Activated T-helper 1 cell treated with anti-CD3 and anti-CD28 coated beads, Interleukin-12 subunit alpha, Interleukin-12 subunit beta, Interleukin-2, Interleukin-4 antibody, amounts not matched to agents 30 ng/mL and 10 ng/mL and 1 ng/mL, durations not matched to agents 14 hours and 24 hours and 36 hours (primary cell): ENCODE measurements at places on chromosomes 1 and 21. TPM values are rescaled to one million over a fixed set of nuclear protein-coding genes. Genes with fewer than 3 reads are reported as not detected.

ASCL5 gene
- not detected in 2 replicates for total RNA-seq

AMY1B gene
- total RNA-seq, result not detected in 2 replicates

MANEAL gene
- total RNA-seq, result 3.6 and 4.0 TPM in 2 replicates

PDZK1 gene
- total RNA-seq, result 0.18 TPM in 1 of 2 replicates, not detected in the other

GRCh38 chr1:218693599-218693998 is 348.5 kb downstream of the TGFB2 start:
- DNase-seq, result no peak

DNA sequence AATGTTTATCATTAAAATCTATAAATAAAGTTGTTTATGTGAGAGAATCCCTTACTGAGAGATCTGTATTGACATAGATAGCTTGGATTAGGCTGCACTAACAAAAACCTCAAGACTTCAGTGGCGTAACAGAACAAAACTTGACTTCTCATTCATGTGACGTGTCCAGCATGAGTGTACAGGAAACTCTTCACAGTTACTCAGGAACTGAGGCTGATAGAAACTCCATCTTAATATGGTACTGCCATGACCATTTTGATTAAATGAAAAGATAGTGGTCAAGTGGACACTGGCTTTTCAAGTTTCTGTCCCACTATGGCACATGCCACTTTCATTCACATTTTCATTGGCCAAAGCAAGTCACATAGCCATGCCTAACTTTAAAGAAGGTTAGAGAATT is 3.7 kb downstream of the ST3GAL3 start:
- no peak for DNase-seq

DNA sequence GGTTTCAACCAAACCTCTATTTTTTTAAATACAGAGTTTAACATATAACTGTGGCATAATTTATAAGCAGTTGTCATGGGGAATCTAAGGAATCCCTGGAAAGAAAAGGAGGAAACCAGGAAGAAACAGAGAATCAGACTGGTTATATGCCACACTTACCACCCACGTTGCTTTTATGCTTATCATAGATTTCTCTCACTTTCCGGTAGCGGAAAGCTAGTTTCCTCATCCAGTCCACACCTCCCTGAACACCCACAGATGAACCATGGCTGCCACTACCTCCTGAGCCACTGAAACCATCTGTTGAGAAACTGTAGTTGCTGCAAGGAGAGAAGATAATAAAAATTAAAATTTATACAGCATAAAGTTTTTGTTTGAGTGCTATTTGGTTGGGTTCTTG is 33.5 kb downstream of the XKR8 start:
- DNase-seq, result no peak

- DNase-seq, result no peak
Measured at GRCh38 chr1:28031173-28031572, 57.2 kb downstream of the EYA3 start.

- no peak for DNase-seq
Measured at GRCh38 chr1:42114229-42114628, 39.0 kb upstream of the GUCA2B start.

DNA sequence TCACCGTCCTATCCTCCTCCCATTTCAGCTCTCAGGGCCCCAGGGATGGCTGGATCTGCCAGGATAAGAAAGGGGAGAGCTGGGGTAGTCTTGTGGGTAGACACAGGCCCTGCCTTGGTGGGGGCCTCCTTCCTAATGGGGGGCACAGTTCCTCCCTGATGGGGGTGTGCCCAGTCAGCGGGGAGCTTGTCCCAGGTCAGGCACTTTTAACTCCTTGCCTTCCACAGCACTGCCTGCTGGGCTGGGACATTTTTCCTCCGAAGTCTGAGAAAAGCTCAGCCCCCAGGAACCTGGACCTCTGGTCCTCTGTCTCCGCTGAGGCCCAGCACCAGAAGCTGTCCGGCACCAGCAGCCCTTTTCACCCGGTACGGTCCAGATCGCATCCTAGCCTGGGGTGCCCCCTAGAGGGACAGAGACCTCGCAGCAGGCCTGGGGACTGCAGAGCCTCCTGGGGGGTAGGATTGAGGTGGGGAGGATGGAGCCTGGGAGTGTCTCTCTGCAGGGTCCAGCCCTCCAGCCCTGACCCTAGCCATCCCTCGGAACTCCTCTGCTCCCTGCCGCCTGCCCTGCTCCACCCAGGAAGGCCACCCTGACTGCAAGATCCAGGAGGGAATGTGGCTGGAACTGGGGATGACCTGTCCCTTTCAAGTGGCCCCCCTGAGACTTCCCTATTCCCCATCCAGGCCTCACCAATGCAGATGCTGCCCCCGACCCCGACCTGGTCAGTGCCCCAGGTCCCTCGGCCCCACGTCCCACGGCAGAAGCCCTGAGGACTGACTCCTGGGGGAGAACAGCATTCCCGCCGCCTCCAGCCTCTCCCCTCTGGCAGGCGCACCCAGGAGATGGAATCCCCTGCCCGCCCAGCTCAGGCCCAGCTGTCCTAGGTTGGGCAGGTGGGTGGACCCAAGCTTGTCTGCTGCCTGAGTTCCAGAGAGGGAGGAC is 12.0 kb downstream of the MIIP start:
- DNase-seq, result no peak
